ENCODE measurements at places on chromosomes 12 and 14.

DNA sequence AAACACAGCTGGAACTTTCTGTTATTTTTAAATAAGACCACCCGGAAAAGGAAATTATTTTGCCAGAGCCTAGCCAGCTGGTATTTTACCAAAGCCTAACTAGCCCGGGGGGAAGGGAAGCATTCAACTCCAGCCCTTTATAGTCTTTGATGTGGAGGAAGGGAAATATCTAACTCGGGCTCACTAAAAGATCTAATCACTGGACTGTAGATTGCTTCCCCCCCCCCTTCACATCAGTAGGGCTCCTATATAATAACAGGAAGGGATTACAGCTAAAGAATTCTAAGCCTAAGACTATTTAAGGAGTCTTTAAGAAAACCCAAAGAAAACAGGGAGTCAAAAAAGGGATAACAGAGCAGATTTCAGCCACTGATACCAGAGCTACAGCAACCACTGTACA, 431.1 kb downstream of the KCNH5 start:
- no peak for DNase-seq

GRCh38 chr14:80522936-80523335, 311.6 kb upstream of the DIO2 start:
- DNase-seq: no peak

- DNase-seq: peak; percentile 92
These were observed 5.5 kb downstream of the BCL11B start for GRCh38 chr14:99266181-99267178.

DNA sequence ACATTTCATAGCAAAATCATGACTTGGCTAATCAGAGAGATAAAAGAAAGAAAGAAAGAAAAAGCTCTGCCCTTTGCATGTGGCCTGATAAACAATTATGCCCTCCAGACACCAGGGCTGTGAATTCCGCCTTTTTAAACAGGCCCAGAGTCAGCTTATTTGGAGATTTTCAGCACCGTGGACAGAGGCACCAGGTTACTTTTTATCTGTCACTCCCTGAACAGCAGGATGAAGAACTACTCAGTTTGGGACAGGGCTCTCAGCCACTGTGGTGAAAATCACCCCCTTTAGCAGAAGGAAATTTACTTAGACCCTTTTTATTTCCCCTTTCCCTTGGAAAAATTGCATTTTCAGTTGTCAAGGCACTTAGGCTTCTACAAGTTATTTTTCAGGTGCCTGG, 359.9 kb downstream of the NRXN3 start:
- DNase-seq: no peak

DNA sequence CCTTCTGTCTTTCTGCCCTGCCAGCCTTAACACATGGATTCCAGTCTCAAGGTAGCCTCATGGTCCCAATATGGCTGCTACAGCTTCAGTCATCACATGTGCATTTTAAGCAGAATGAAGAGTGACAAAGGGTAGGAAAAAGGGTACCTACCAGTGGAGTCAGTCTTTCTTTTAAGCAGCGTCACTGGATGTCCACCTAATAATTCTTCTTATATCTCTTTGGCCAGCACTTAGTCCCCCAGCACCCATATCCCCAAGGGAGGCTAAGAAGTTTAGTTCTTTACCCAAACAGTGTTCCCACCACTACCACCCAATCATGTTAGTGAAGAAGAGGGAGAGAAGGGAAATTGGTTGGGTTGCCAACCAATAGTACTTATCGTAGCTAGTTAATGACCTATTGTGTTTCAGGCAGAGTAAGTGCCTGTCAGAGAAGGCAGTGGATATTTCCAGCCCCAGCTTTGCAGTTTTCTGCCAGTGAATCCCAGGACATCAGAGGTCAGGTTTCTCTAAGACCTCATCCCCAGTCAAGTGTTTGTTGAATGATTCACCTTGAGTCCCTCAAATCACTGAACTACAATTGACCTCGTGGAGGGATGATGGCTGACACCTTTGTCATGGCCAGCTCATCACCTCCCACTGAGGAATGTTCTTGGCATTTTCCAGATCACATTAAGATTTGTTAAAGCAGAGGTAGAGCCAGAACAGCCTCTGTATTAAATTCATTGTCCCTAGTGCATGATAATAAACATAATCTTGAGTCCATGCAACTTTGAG, 250.9 kb upstream of the CRY1 start:
- DNase-seq: no peak

DNA sequence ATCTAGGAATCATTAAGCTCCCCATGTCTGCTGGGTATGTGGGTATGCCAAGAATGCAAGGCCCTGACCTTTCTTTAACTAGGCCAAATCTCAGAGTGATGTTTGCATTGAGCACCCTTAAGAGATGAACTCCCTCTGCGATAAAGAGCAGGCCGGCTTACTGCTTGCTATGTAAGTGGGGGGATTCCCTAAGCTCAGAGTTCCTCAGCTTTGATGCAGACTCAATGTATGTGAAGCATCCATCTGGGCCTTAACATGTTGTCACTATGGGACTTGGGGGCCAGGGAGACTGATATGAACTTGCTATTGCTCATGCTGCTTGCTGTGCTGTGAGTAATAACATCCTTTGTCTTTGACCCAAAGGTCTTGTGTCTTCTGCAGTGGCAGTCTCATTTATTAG, 149.7 kb downstream of the C12orf75 start:
- DNase-seq: no peak

GRCh38 chr14:98685725-98686124, 586.3 kb downstream of the BCL11B start:
- DNase-seq: no peak

- DNase-seq: no peak
These were observed 44.3 kb downstream of the KRT80 start for GRCh38 chr12:52147367-52147963.

Data from activated CD8-positive, alpha-beta memory T cell treated with anti-CD3 and anti-CD28 coated beads, Interleukin-2, amount 50 U/mL, for 48 hours (primary cell).